ENCODE measurements at places on chromosomes 11 and 22.

- peak; percentile 42 for DNase-seq
These were observed 63.5 kb upstream of the CAPRIN1 start for GRCh38 chr11:33987975-33988580.

DNA sequence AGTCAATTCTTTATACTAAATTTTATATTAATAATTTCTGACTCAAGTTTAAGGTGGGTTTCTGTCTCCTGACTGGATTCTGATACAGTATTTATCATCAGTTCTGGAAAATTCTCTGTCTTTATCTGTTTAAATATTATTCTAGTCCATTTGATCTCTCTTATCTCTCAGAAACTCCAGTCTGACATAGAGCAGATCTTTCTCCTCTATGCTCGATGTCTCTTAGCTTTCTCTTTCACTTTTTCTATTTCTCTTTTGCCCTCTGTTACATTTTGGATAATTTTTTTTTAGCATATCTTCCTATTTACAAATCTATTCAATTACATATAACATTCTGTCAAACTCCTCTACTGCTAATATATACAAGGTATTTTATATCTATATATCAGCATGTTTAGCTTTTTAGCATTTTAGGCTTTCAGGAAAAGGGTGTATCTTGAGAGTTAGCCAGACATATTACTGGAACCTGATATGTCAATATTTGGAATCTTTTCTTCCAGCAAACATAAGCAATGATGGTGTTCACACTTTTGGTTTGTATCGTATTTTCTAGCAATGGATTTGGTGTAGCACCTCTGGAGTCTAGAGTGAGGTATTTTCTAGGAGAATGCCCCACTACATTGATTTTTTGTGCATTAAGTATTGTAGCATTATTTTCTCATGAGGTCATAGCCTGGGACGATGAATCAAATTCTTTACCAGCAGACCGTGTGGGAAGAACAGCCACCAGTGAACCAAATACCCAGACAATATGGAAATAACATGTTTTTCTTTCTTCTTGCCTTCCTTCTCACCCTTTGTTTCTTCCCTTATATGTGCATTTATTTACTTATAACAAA lies 4.1 kb upstream of the NNMT start:
- DNase-seq, result no peak

DNA sequence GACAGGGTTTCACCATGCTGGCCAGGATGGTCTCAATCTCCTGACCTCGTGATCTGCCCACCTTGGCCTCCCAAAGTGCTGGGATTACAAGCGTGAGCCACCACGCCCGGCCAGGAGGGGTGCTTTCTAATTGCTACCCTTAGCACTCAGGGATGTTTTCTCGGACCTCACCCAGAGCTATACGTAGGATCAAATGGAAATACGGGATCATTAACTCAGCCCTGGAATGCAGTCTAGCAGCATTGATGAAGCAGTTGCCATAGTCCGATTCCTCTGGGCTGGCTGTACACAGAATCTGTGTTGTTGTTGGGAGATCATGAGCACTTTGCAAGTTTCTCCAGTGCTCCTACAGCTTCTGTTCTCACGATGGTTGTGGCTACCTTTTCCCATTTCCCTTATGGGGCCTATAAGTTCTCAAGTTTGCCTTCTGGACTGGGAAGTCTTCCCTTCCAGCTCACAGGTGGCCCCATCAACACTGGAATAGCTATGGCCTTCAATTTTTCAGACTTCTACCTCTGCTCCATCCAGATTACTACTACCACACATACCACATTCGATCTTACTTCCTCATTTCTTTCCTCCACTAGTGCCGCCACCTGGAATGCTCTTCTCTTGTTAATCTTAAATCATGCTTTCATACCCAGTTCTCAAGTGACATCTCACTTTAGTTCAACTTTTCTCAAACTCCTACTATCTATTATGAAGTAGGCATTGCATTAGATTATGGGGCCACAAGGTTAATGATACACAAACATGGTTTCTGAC lies 16.1 kb upstream of the PCF11 start:
- no peak for DNase-seq

DNA sequence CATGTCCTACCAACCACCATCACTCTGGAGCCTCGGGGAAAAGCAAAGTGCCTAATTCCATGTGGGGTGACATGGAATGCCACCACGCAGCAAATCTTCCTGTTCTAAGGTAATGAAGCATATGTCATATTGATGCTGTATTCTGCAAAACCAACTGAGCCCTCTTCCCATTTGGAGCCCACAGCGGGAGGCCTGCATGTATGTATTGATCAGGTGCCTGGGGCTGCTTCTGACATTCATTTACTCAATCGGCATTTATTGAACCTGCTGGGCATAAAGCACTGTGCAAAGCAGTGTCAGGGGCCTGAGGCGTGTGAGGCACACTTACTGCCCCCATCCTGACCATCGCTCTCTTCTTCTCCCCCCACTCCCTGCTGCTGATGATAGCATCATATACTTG lies 39.1 kb downstream of the ANKK1 start:
- DNase-seq, result no peak

- DNase-seq, result no peak
These were observed 2.0 kb upstream of the LMO2 start for GRCh38 chr11:33893711-33894397.

DNA sequence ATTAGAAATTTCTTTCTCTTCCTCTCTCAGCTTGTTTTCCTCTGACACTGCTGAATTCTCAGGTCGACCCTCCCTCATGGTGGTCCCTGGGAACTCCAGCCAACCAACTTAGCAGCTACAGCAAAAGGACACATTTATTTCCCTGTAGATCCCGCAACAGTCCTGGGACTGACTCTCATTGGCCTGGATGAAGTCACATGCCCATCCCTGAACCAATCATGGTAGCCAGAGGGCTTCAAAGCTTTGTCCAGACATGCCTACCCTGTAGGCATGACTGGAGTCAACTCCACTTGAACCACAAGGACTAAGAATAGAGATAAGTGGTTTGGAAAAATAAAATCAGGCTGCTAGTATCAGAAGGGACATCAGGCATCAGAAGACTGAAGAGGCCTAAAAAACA lies 84.6 kb upstream of the LRRC55 start:
- no peak for DNase-seq

DNA sequence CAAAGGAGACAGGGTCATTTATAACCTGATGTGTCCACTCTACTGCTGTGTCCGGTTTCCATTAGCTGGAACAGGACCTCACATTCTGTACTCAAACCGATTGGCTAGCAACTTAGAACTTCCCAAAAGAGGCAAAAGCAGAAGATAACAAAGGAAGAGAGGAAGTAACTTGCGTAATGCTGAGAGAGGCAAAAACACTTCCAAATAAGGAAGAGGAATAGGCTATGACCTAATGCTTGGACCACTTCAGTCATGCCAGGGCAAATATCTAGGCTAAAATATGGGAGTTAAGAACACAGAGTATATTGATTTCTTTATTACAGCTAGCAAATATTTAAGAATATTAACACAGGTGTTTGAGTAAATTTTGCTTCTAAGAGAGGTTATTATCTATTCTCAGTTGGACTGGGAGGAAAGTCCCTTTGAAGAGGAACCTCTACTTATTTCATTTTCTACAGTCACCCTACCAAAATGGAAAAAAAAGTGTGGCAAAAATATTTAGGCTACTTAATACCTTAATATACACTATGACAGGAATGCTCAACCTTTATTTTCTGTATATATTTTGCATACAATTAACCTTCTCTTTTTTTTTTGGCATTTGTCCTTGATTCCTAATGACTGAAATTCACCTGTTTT lies 499.8 kb upstream of the CHORDC1 start:
- DNase-seq, result no peak

- DNase-seq, result no peak
These were observed 72.9 kb downstream of the PISD start for GRCh38 chr22:31588970-31589675.

DNA sequence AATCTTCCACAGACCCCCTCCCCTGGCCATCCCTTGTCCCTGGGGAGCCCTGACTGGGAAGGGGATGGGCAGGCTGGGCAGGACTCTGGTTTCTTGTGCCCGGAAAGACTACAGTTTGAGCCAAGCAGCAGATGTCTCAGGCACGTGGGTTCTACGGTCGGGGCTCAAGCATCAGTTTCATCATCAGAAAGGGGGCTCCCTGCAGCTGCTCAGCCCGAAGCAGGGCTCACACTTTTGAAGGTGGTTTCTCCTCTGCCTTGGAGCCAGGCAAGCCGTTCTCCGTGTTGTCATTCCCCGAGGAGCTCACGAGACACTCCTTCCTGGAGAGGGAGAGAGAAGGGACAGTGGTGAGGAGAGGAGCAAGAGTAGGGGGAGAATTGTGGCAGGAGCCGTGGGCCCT lies 15.8 kb downstream of the SCN4B start:
- DNase-seq, result no peak

Measured in Panc1 (cell line).